ENCODE measurements at places on chromosomes 7 and 10.

DNA sequence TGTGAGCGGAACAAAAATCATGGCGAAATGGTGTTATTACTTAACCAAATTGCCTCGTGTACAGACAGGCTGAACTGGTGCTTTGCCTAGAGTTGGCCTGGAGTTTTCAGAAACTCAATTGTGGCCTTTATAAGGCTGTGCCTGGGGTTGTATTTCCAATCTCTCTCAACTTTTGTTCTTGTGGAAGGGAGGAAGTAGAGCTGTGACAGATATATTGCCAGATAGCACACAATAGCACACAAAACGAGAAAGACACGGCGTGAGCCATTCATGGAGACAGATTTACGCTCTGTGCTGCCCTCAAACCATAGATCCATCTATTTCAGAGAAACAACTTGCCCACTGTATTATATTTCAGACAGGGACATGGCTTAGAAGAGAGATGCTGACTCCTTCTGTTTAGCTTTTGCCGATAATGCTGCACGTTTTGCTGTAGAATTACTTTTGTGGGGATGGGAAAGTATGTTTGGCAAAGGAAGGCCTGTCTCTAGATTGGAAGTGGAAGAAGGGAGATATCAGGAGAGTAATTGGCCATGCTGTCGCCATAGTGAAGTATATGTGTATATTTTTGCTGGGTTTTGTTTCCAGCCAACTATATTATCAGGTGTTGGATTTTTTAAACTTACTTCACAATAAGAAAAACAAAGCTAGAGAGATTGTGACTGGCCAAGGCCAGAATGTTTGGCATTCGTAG, 80.4 kb downstream of the AUTS2 start:
- no peak for DNase-seq

DNA sequence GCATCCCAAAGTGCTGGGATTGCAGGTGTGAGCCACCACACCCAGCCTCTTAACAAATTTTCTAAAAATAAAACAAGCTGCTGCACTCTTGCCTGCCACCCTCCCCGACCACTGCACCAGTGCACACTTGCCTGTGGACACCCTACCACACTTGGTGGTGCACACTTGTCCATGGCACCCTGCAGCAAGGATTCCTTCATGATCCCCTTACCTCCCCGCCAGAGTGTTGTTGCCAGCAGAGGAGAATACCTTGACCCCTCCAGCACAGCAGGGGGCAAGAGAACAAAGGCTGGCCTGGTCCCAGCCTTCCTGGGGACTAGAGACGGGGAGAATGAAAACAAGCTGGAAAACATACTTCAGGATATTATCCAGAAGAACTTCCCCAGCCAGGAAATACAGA, 65.9 kb upstream of the KCND2 start:
- DNase-seq, result no peak

GRCh38 chr7:98294798-98295382, 13.4 kb downstream of the BRI3 start:
- DNase-seq, result no peak

DNA sequence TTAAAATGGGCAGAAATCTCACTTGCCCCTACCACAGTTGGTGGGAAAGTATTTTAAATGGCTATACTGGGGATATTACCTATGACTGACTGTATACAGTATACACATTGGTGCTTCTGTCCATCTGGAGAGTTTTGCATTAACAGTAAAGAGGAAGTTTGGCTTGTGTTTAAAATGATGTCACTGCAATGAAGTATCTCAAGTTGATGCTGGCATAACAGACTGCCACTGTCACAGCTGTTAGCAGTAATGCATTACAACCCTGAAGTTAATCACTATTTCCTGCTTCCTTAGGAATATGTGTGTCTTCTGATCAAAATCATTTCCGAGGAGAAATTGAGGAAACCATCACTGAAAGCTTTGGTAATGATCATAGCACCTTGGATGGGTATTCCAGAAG, 1.9 kb downstream of the DKK1 start:
- DNase-seq, result no peak

GRCh38 chr7:44531421-44532380, 9.4 kb downstream of the NPC1L1 start:
- no peak for DNase-seq

DNA sequence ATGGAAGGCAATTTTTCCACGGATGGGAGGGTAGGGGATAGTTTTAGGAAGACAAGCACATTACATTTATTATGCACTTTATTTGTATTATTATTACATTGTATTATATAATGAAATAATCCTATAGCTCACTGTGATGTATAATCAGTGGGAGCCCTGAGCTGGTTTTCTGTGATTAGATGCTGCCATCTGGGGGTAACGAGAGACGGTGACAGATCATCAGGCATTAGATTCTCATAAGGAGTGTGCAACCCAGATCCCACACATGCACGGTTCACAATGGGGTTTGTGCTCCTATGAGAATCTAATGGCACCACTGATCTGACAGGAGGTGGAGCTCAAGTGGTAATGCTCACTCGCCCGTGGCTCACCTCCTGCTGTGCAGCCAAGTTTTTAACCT, 103.9 kb upstream of the STK17A start:
- no peak for DNase-seq

DNA sequence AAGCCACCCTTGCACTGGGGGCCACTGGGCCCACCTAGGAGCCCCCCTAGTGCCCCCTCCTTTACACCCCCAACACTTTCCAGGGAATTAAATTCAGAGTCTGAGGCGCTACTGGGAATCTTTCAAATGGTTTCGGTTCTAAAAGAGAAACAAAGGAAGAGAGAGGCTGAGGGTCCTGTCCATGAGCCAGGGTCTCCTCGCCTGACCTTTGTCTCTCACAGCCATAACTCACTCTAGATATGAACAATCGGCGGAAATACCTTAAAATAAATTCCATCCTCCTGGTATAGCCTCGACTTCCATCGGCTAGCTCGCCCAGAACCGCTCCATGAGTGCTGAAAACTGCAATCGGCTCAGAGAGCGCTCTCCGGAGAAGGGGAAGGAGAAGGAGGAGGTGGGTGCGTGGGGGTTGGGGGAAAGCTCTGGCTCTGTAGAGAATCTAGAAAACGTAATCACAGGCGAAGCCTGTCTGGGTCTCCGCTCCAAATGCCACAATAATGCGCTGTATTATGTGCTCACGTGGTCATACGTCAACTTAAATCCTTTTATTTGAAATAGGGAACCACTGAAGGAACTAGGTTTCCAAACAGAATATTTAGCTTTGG, 12.6 kb downstream of the HOXA4 start:
- DNase-seq, result no peak

- DNase-seq, result no peak
Observed at GRCh38 chr10:4475827-4476490, 350.0 kb upstream of the AKR1E2 start.

DNA sequence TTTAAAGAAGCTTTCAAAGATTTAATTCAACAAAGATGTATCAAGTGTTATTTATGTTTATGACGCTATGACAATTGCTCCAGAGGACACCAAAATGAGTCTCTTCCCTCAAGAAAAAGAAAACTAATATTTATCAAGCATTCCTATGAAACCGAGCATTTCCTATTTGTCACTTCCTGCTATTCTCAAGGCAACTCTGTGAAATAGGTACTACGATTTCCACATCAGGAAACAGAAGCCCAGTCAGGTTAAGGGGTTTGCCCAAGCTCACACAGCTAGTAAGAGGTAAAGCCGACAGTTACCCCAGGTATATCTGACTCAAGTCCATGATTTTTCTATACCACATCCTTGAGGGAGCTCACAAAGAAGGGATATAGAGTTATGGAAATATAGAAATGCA, 85.9 kb downstream of the TRIL start:
- no peak for DNase-seq

DNA sequence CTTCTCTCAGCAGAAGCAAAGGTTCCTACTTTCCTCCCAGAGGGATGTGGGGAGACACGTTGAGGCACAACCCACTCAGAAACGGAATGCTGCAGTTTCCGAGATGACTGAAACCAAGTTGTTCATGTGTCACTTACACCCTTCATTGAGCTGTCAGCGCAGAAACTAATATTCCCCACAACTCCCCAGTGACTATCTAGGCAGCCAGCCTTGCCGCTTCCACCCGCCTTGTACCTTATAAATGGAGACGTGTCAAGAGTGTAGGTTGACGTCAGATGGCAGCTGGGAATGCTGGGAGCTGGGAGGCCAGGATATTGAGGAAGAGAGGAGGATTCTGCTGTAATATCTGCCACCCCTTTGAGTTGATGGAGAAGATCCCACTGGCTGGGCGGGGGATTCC, 15.1 kb downstream of the GPR26 start:
- DNase-seq, result no peak

GRCh38 chr7:37028909-37029440, 304.7 kb upstream of the AOAH start:
- DNase-seq, result no peak

DNA sequence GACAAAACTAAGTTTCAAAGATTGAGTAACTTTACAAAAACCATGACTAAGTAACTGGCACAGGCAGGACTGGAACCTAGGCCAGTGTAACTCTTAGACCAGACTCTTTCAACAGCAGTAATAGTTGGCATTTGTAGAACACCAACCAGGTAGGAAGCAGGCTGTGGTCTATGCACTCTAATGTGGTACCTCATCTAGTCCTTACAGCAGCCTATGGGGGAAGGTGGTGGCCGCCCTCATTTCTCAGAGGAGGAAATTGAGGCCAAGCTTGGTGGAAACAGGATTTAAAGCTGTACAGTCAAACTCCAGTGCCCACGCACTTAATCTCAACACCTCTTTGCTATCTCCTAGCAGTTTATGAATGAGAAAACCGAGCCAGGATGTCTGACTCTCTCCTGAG, 165.4 kb upstream of the LRGUK start:
- DNase-seq, result no peak

GRCh38 chr10:58013406-58013805, 254.3 kb downstream of the IPMK start:
- no peak for DNase-seq

DNA sequence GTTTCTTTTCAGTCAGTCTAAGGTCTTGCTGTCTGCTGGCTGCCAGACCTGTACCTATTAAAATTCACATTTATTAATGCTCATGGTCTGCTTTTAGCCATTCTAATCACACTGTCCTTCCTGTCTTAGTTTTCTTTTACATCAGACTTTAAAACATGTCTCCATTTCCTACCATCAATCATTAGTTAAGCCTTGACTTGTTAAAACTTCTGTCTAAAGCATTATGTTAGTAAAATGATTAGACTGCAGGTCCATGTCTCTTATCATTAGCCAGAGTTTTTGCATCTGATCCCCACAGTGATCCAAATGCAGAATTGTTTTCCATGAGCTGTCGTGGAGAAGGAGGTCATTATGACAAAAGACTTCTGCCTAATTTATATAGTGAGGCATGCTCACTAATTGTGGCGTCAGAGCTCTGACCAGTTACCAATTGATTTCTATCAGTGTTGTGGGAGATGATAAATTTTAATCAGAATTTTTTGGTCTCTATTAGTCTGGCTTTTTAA, 226.5 kb downstream of the DKK1 start:
- no peak for DNase-seq

DNA sequence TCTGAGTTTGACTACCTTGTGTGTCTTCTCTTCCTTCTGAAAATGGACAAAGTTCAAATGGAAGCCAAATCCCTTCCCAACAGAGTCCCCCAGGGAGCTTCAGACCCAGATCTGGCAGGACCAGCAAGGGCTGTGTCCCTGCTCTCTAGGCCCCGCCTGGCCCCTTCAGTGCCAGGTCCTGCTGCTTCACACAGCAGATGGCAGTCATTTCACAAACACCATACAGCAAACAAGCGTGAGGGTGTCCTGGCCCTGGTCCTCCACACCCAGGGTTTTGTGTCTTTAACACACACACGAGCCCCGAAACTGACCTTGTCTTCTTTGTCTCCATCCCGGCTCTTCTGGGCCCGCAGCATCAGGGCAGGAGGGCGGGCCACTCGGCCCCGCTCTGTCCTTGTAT, 145.0 kb downstream of the TCERG1L start:
- DNase-seq, result no peak

DNA sequence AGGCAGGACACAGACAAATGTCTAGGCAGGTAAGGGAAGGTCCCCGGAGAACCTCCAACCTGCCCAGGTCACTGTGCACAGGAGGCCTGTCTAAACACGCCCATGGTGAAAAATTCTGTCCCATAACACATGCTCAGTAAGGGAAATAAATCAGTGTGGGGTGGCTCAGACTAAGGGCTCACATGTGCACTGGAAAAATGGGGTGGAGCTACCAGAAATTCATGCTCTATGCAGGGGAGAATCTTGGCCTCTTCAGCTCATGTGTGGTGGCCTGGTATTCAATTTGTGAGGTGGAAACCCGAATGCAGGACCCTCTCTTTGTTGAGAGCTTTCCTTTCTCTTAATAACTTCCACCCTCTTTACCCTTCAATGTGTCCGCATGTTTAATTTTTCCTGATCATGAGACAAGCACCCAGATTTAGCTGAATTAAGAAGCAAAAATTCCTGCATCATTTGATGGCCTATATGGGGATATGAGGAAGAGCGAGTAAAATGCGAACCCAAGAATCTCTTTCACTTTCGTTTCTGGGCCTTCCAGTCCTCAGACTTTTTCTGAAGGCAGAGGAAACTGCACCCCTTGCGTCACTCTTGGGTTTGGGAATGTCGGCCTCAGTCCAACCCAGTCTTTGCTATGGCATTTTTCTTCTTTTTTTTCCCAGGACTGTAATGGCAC, 163.2 kb downstream of the DGKB start:
- no peak for DNase-seq

GRCh38 chr10:52664629-52665028, 108.0 kb downstream of the MBL2 start:
- DNase-seq, result no peak

DNA sequence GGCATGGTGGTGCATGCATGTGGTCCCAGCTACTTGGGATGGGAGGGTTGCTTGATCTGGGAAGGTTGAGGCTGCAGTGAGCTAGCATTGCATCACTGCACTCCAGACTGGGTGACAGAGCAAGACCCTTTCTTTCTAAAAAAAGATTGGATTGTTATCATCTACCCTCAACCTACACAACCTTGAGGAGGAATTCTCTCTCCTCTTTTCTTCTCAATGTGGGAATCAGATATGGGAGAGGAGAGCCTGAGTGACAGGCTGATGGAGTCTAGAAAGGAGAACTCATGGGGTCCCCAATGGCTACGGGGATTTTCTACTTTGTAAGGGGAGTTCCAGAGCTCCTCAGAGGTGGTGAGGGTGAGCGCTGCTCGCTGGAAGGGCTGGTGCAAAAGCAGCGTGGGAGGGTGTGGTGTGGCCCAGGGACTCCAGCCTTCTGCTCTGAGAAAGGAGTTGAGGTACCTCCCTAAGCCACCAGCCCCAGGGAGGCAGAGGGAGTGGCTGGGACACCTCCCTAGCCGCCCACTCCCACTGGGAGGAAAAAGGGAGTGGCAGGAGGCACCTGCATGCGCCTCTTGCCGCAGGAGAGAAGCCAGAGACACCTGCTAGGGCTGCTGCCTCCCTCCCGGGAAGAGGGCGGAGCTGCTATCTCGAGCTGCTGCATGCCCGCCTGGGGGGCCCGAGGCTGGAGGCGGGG, 48.4 kb downstream of the GATA3 start:
- no peak for DNase-seq

DNA sequence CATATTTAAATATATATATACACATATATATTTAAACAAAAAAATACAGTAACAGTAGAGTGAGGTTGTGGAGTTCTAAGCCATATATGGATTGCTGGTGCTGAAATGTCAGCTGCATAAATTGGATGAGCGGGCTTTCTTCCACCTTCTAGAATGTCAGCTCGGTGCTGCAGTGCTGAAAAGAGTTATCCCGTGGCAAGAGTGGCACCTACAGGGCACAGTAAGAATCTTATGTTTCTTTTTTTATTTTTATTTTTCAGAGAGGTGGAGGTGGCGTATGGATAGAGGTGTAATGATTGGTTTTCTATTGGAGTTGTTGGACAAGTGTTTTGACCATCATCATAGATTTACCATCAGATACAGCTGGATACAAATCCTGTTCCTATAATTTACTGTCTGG, 86.2 kb upstream of the DYNC1I1 start:
- no peak for DNase-seq

GRCh38 chr10:11810313-11810766, 12.8 kb upstream of the PROSER2 start:
- DNase-seq, result no peak
